ENCODE measurements at places on chromosomes 4 and X. TPM values are rescaled to one million over a fixed set of nuclear protein-coding genes. Genes with fewer than 3 reads are reported as not detected.

GRCh38 chrX:153870288-153870690 is 15.7 kb downstream of the L1CAM start:
- no peak overlapping the region for H3K27ac ChIP-seq
- H3K4me1 ChIP-seq: no peaks in the 10 kb centered on the region
- no peaks in the 10 kb centered on the region for H3K27me3 ChIP-seq
- H3K4me3 ChIP-seq: no peak overlapping the region
- H3K36me3 ChIP-seq: no peaks in the 10 kb centered on the region

The NAT8L gene
- not detected for total RNA-seq

DNA sequence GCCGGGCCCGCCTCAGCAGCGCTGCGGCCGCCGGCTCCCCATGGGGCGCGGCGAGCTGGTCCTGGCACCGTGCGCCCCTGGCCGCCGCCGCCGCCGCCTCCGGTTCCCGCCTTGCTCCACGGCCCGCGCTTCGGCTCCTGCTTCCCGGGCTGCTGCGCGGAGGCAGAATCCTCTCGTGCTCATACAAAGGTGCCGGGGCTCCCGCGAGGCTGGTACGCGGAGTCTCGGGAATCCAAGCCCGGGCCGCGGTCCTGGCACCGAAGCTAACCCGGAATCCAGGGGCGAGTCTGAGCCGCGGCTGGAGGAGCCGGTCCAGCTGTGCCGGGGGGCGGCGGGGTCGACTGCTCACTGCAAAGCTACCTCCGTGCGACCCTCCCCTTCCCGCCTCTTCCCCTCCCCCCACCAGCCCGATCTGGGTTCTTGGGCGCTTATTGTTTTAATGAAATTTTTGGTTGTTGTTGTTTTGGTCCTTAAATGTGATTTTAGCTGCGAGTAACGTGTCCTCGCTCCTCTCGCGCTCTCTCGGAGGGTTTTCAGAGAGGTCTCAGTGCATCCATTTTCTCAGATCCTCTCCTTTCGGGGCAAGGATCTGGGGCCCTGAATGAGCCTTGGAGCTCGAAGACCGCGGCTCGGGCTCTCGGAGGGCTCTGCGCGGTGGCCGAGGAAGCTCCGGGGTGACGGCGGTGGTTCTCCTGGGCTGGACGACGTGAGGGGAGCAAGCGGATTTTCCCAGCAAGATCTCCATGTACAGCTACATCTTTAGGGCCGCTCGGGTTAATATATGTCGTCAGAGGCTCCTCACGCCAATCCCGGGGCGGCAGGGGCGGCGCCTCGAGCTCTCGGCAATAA is at the start of gene HAND2:
TSS of gene HAND2 (minus strand) at position 753 of the 849 bp plus-strand sequence. CDS start 940 bp downstream, outside the sequence.
- H3K27ac ChIP-seq: no peak within 1 kb of the TSS
- H3K4me3 ChIP-seq: no peak within 1 kb of the TSS
- H3K27me3 ChIP-seq: peaks cover 44% of the 10 kb centered on the region
- H3K36me3 ChIP-seq: no peaks in the 10 kb centered on the region
- DNase-seq: no peak

GRCh38 chr4:17781300-17782287 is at the start of gene FAM184B:
Gene FAM184B, minus strand, starts transcription at chr4:17781621. Its CDS starts 322 bp downstream, at chr4:17781299.
- H3K4me3 ChIP-seq: no peak within 1 kb of the TSS
- no peak for DNase-seq
- no peaks in the 10 kb centered on the region for H3K4me1 ChIP-seq
- H3K27me3 ChIP-seq: peaks cover 3% of the 10 kb centered on the region

- H3K27ac ChIP-seq: no peak overlapping the region
- H3K27me3 ChIP-seq: no peaks in the 10 kb centered on the region
- no peak for DNase-seq
- no peaks in the 10 kb centered on the region for H3K36me3 ChIP-seq
- no peak overlapping the region for H3K4me3 ChIP-seq
These were observed 84.3 kb upstream of the CLDN34 start for GRCh38 chrX:9882669-9883446.

The F8 gene
- total RNA-seq: 3.7 TPM

The EXOC1L gene
- not detected for total RNA-seq

The NDST3 gene
- total RNA-seq: 0.58 TPM

GRCh38 chr4:164109503-164109902 is 615.0 kb downstream of the TMA16 start:
- H3K27ac ChIP-seq: no peak overlapping the region
- H3K36me3 ChIP-seq: no peaks in the 10 kb centered on the region
- no peak overlapping the region for H3K4me3 ChIP-seq
- H3K27me3 ChIP-seq: no peaks in the 10 kb centered on the region
- no peak for DNase-seq

GRCh38 chr4:128859887-128860677 is 50.6 kb downstream of the JADE1 start:
- no peak overlapping the region for H3K4me3 ChIP-seq
- no peaks in the 10 kb centered on the region for H3K27me3 ChIP-seq
- no peaks in the 10 kb centered on the region for H3K4me1 ChIP-seq

The MTMR8 gene
- not detected for total RNA-seq

DNA sequence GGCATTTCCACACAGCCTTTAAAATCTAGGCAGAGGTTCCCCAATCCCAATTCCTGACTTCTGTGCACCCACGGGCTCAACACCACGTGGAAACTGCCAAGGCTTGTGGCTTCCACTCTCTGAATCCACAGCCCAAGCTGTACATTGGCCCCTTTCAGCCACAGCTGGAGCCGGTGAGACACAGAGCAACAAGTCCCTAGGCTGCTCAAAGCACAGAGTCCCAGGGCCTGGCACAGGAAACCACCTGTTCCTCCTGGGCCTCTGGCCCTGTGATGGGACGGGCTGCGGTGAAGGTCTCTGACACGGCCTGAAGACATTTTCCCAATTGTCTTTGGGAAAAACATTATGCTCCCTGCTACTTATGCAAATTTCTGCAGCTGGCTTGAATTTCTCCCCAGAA is 500.0 kb downstream of the FSTL5 start:
- no peak for DNase-seq
- H3K4me3 ChIP-seq: no peak overlapping the region
- no peak overlapping the region for H3K27ac ChIP-seq
- H3K27me3 ChIP-seq: no peaks in the 10 kb centered on the region
- no peaks in the 10 kb centered on the region for H3K36me3 ChIP-seq

The MAN2B2 gene
- 12.1 TPM for total RNA-seq

- no peaks in the 10 kb centered on the region for H3K27me3 ChIP-seq
- H3K4me1 ChIP-seq: no peaks in the 10 kb centered on the region
- no peak overlapping the region for H3K4me3 ChIP-seq
- DNase-seq: no peak
These were observed 36.1 kb upstream of the CORIN start for GRCh38 chr4:47873877-47874541.

- no peaks in the 10 kb centered on the region for H3K36me3 ChIP-seq
- DNase-seq: no peak
- no peaks in the 10 kb centered on the region for H3K27me3 ChIP-seq
- H3K4me3 ChIP-seq: no peak overlapping the region
These were observed 283.7 kb downstream of the AFF2 start for GRCh38 chrX:148784137-148784536.

- H3K27me3 ChIP-seq: no peaks in the 10 kb centered on the region
- H3K4me1 ChIP-seq: peaks cover 28% of the 10 kb centered on the region
- no peak overlapping the region for H3K4me3 ChIP-seq
- no peak for DNase-seq
These were observed 74.3 kb downstream of the SNX25 start for GRCh38 chr4:185283723-185284122.

The AFF2 gene
- total RNA-seq: 0.13 TPM

DNA sequence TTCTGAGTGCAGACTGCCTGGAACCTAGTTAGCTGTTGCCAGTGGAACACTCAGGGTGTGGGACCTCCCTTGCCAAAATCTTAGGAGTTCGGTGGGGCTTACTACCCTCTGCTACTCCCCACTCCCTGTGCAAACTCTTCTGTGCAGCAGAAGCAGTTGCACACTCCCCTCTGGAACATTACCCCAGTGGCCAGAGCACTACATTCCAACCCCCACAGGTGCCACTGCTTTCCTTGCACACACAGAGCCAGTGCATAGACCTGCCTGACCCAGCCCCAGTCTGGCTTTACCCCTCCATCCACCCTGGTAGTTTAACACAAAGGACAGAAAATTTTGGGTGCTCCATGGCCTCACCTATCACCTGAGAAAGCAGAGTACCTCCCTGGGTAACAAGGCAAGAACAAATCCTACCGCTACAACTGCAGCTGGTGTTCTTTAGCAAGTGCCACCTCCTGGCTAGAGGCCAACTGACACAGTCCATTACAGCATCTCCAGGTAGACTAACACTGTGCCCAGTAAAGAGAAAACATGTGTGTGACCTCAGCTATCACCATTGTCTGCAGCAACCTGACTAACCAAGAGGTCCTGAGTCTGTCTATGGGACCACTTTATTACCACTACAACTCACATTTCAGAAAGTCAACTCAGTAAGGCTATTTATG is 11.5 kb upstream of the RASSF6 start:
- no peaks in the 10 kb centered on the region for H3K27me3 ChIP-seq
- no peaks in the 10 kb centered on the region for H3K4me1 ChIP-seq
- H3K36me3 ChIP-seq: no peaks in the 10 kb centered on the region
- no peak overlapping the region for H3K4me3 ChIP-seq
- no peak for DNase-seq

- no peak overlapping the region for H3K4me3 ChIP-seq
- no peaks in the 10 kb centered on the region for H3K27me3 ChIP-seq
- H3K27ac ChIP-seq: no peak overlapping the region
- H3K4me1 ChIP-seq: no peaks in the 10 kb centered on the region
- no peak for DNase-seq
These were observed 223.7 kb downstream of the FGF13 start for GRCh38 chrX:138487866-138488265.

- DNase-seq: no peak
- H3K27ac ChIP-seq: no peak overlapping the region
- no peaks in the 10 kb centered on the region for H3K36me3 ChIP-seq
- H3K4me1 ChIP-seq: no peaks in the 10 kb centered on the region
- no peak overlapping the region for H3K4me3 ChIP-seq
These were observed 1986.1 kb downstream of the ARAP2 start for GRCh38 chr4:34258176-34258575.

DNA sequence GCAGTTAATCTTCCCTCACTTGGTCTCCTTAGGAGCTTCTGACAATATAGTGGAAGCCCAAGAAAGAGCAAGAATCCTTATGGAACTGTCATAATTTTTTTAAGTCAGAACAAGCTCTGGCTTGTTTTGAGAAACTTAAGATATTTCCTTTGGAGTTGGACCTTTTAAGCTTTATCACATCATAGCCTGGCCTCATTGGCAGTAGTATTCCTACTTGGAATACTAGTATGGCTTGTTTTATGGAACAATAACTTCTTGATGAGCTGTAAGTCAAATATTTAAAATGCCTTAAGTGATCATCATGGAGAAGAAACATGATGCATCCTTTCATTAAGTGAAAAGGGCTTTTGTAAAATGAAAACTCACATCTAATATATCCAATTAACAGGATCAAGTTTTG is 78.0 kb upstream of the NRK start:
- no peak for DNase-seq
- H3K4me3 ChIP-seq: no peak overlapping the region
- H3K27me3 ChIP-seq: no peaks in the 10 kb centered on the region
- H3K36me3 ChIP-seq: no peaks in the 10 kb centered on the region

DNA sequence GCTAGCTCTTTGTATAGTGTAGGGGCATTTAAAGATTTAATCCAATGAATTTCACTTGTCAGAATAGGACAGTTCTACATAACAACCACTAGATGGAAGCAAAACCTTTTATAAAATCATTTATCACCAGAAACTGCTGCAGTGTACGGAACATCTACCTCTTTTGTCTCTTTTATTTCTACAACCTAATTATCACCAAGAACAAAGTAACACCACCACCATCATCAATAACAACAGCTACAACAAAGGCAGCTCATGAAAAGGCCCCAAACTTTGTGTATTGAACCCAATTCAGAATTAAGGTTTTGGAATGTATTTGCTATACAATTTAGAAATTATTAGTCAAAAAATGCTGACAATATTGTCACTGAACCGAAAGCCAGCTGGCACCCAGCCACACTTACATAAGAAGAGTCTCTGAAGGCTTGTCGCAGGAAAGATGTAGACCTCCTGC is 260.9 kb upstream of the RPS6KA3 start:
- no peaks in the 10 kb centered on the region for H3K36me3 ChIP-seq
- DNase-seq: peak; percentile 11
- no peaks in the 10 kb centered on the region for H3K27me3 ChIP-seq
- H3K4me1 ChIP-seq: peaks cover 5% of the 10 kb centered on the region
- H3K27ac ChIP-seq: no peak overlapping the region
- no peak overlapping the region for H3K4me3 ChIP-seq

The SAGE1 gene
- not detected for total RNA-seq

- H3K4me3 ChIP-seq: no peak overlapping the region
- peaks cover 5% of the 10 kb centered on the region for H3K36me3 ChIP-seq
- H3K27me3 ChIP-seq: no peaks in the 10 kb centered on the region
- no peak overlapping the region for H3K27ac ChIP-seq
These were observed 76.0 kb downstream of the HHIP start for GRCh38 chr4:144721994-144722393.

- no peaks in the 10 kb centered on the region for H3K4me1 ChIP-seq
- no peak overlapping the region for H3K27ac ChIP-seq
- DNase-seq: no peak
- H3K4me3 ChIP-seq: no peak overlapping the region
These were observed 74.7 kb downstream of the UGT8 start for GRCh38 chr4:114673306-114673705.

The CCDC160 gene
- total RNA-seq: not detected

DNA sequence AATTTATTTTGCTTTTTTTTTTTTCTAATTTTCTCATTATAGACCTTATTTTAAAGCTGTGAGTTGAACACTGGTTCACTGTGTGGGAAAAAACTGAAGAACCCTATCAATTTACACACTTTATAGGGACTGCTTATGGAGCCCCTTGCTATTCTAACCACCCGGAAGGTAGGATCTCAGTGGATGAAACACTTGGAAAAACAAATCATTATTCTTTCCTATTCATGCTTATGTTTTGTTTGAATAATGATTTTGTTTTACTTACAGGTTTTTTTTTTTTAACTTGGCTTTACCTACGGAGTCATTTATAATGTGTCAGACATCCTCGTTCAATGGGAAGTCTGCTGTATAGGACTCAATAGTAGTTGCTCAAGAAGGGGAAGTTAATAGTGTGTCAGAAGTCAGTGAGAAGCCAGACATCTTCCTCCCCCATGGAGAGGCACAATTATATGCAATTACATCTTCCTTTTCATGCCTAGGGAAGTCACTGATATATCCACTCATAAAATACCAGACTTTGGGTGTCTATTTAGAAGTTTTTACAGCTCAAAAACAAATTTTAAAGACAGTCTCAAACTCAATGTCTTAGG is 113.2 kb downstream of the ARSF start:
- H3K4me1 ChIP-seq: no peaks in the 10 kb centered on the region
- H3K36me3 ChIP-seq: no peaks in the 10 kb centered on the region
- no peak for DNase-seq
- no peak overlapping the region for H3K4me3 ChIP-seq
- H3K27ac ChIP-seq: no peak overlapping the region

The CXCL3 gene
- total RNA-seq: 0.34 TPM

- no peaks in the 10 kb centered on the region for H3K4me1 ChIP-seq
- no peak for DNase-seq
- H3K27me3 ChIP-seq: no peaks in the 10 kb centered on the region
- no peaks in the 10 kb centered on the region for H3K36me3 ChIP-seq
- H3K27ac ChIP-seq: no peak overlapping the region
- no peak overlapping the region for H3K4me3 ChIP-seq
These were observed 314.5 kb upstream of the RASGEF1B start for GRCh38 chr4:81786063-81786763.

- H3K27ac ChIP-seq: no peak overlapping the region
- H3K4me1 ChIP-seq: no peaks in the 10 kb centered on the region
- DNase-seq: no peak
- H3K36me3 ChIP-seq: no peaks in the 10 kb centered on the region
These were observed 19.1 kb downstream of the MFAP3L start for GRCh38 chr4:170007113-170007512.

All from SJSA1 (cell line).